ENCODE measurements at places on chromosomes 1 and 21. TPM values are rescaled to one million over a fixed set of nuclear protein-coding genes. Genes with fewer than 3 reads are reported as not detected.

DNA sequence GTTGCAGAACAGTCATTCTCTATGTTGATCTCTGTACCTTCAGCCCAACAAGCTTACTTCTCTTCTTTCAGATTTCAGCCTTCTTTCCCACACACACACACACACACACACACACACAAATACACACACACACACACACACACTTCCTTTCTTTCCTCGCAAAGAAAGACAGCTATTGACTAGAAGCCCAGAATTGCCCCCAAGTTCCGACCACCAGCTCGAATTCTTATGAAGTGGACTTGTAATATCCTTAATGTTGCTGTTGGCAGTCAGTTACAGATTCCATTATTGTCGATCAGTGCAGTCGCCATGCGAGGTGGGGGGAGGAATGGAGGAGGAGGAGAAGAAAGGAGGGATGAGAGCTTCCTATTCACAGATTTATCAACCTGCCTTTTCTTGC is 125.5 kb downstream of the CLEC20A start:
- DNase-seq, result no peak

DNA sequence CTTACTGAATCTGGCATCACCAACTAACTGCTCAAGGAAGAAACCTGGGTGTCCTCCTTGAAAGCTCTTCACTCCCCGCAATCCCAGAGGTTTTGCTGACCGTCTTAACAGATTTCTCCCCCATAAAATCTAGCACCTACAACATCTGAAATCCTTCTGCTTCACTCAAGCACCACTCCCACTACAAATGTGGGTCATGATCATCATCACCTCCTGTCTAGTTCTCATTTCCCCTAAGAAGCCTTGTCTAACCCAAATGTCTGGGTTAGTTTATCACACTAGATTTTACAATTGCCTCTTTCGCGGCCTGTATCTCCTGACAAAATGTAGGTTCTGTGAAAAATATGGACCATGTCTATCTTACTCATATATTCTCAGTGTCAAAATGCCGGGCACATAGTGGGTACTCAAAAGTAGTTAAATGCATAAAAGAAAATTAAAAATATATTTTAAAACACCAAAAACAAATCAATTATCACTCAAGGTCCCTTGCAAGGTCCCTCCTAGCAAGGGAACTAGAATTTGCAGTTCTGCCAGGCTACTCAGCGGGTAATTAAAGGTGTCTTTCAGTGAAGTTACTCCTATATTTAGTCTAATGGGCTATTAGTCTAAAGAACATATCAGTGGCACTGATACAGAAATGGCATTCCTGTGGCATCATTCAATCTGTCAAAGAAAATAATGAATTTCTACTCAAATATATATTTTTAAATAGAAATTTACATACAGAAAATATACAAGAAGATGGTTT is 19.6 kb downstream of the C21orf91 start:
- DNase-seq, result no peak

- DNase-seq, result no peak
Measured at GRCh38 chr1:151012684-151013471, 4.6 kb downstream of the PRUNE1 start.

- peak; percentile 89 for DNase-seq
Measured at GRCh38 chr1:1435106-1435903, at the start of gene VWA1. TSS of gene VWA1 (plus strand) at chr1:1435690. CDS start at chr1:1435749, 59 bp downstream.

Gene ANKRD45
- total RNA-seq, result not detected

- DNase-seq, result no peak
Measured at GRCh38 chr1:244409701-244410100, 42.0 kb downstream of the ADSS2 start.

Gene ZBTB17
- total RNA-seq, result 54.9 TPM

Gene TRAF3IP3
- total RNA-seq, result 158 TPM

Gene LEMD1
- 1.4 TPM for total RNA-seq

GRCh38 chr1:228011721-228012311 is 5.0 kb downstream of the WNT3A start:
- no peak for DNase-seq

GRCh38 chr1:32321712-32322291 is 14.2 kb downstream of the MARCKSL1 start:
- DNase-seq, result no peak
